ENCODE measurements at places on chromosomes 12 and 14.

GRCh38 chr12:19273482-19274330 lies 144.2 kb downstream of the PLEKHA5 start:
- DNase-seq, result peak; percentile 56

GRCh38 chr14:39383741-39384140 lies 48.5 kb downstream of the FBXO33 start:
- DNase-seq, result no peak

GRCh38 chr12:25800101-25800500 lies 158.4 kb upstream of the RASSF8 start:
- DNase-seq, result no peak

GRCh38 chr12:101854747-101855146 lies 22.6 kb upstream of the DRAM1 start:
- DNase-seq, result no peak

DNA sequence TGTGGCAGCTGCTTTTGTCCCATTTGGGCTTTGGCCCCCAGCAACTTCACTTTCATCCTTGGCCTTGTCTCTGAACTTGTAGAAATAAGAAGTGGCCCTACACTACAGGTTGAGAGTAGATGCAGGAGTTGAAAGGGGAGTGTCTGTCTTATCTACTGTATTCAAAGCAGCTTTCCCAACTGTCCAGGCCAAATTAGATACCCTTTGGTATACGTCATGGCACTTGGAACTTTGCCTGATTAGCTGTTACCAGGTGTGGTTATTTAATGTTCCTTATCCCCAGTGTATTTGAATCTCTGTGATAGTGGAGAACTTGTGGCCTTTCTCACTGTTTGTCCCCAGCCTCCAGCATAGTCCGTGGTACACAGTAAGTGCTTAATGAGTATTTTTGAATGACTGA lies 33.5 kb downstream of the SUDS3 start:
- DNase-seq, result no peak

- no peak for DNase-seq
Measured at GRCh38 chr12:82510386-82510785, 152.1 kb downstream of the METTL25 start.

GRCh38 chr12:126937431-126937830 lies 1329.5 kb upstream of the TMEM132C start:
- DNase-seq, result no peak

- no peak for DNase-seq
Measured at GRCh38 chr12:88237954-88238353, 95.8 kb downstream of the TMTC3 start.

All from CD4-positive, alpha-beta T cell treated with Interleukin-21 for 1 hour (primary cell).